ENCODE measurements at places on chromosomes 3 and 15.

DNA sequence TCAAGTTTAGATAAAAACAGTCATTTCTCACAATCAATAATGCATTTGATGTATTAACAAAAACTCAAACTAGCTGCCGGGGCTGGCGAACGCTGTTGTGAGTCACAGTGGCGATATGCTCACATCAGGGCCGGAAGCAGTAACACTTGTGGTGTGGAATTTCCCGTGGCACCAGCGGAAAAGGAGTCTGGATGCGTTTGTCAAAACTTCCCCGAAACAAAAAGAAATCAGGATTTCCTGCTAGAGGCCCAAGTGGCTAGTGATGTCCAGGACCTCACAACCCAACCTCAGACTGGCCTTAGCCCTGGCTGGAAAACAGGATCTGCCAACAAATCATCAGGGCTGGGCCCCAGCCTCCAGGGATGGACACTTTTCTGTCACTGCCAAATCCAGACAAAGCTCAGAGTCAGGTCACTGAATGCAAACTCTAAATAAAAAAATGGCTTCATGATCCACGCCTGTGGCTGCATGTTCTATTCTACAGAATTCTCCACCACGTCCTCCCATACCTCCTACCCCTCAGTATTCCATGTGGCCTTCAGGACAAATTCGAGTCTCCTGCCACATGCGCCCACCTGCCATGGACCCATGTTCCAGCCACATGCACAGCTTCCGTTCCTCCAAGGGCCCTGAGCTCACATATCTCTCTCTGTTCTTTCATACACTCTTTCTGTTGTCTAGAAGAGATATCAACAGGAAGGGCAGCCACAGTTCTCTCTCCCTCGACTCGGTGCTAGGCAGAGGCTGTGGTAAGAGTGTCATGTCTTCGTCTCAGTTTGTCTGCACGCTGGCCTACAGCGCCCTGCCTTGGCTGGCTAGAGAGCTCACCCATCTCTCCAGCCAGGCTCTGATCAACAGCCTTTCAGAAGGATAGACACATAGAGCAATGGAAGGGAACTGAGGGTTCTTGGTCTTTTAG is 35.4 kb downstream of the EHD4 start:
- no peak for DNase-seq

- no peak for DNase-seq
Measured at GRCh38 chr3:39808467-39809180, 785 bp upstream of the MYRIP start.

GRCh38 chr15:70486451-70487386 is 276.6 kb downstream of the UACA start:
- peak; percentile 40 for DNase-seq

DNA sequence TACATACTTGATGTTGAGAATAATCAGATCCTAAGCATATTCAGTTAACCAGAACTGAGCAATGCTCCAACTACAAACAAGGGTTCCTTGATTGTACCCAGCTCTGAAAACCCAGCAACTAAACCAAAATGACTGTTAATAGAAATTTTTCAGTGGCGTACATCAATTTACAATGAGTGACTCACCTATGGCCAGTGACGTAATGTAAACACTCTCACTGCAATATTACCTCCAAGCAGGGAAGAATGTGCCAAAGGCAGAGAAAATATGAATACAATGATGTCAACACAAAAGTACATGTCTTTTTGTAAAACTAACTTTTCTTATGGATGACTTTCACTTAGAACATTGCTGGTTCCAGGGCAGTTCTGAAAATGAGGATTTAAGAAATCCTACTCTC is 611.3 kb downstream of the EDEM1 start:
- DNase-seq = no peak

DNA sequence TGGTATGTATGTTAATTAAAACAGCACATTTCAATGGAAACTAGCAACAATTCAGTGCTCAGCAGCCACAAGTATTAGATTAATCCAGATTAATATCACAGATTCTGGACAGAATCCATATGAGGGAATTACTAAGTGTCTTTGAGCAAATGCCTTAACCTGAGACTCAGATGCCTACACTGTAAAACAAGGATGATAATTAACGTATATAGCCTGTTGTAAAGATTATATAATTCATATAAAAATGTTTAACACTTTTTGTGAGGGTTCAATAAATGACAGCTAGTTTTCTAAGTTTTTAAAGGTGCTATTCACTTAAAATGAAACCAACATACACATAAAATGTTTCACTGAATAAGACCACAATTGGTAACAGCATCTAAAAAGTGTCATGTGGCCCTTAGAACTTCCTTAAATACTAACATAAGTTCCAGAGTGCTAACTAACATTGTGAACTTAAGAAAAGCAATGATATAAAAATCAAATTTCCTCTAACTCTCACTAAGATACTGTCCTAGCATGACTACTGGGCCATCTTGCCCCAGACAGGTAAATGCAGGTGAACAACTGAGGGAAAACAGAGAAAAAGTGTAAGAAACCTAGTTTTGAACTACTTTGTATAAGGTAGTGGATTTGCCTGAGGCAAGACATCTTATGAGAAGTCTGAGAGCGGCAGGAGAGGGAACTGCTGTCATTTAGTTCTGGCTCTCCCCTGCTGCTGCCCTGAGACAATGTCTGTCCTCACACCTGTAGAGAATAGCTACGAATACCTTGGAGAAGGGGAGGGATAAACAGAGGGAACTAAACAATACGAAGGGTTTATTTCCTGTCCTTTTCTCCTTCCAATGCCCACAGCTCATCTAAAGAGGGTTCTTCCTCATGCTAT is 151.3 kb downstream of the ADAM10 start:
- no peak for DNase-seq

GRCh38 chr15:88917760-88918159 is 4.6 kb upstream of the MFGE8 start:
- DNase-seq = no peak

GRCh38 chr3:127529346-127530188 is 61.0 kb downstream of the TPRA1 start:
- DNase-seq = no peak

GRCh38 chr3:70933105-70933810 is 620.8 kb upstream of the MDFIC2 start:
- DNase-seq = no peak

DNA sequence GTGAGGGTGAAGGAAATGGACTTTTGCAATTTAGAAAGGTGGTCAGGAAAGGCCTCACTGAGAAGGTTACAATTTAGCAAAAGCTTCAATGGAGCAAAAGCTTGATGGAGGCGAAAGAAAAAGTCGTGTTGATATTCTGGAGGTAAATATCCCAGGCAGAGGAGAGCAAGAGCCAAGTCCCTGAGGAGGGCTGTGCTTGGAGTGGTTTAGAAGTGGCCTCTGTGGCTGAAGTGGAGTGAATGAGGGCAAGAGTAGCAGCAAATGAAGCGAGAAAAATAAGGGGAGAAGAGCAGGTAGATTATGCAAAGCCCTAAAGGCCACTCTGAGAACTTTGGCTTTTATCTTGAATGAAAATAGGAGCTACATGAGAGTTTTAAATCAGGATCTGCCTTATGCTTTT is 54.1 kb downstream of the GUCA1C start:
- no peak for DNase-seq

GRCh38 chr3:43747641-43748040 is 56.9 kb downstream of the ABHD5 start:
- DNase-seq = no peak

GRCh38 chr15:68281008-68281407 is 3.5 kb downstream of the FEM1B start:
- no peak for DNase-seq
